Fibroblast of lung (primary cell): ENCODE measurements at places on chromosomes 16 and 17. TPM values are rescaled to one million over a fixed set of nuclear protein-coding genes. Genes with fewer than 3 reads are reported as not detected.

Gene CACNG5
- not detected in 2 replicates for polyA plus RNA-seq

Gene GPR142
- polyA plus RNA-seq = not detected in 2 replicates

Gene BOLA2
- 9.0 and 15.1 TPM in 2 replicates for polyA plus RNA-seq

Gene CFAP52
- 0.07 TPM in 1 of 2 replicates, not detected in the other for polyA plus RNA-seq

Gene SLC35B1
- 56.9 and 68.2 TPM in 2 replicates for polyA plus RNA-seq

Gene SLC35G6
- polyA plus RNA-seq = not detected in 2 replicates

Gene SCNN1G
- not detected in 2 replicates for polyA plus RNA-seq

Gene TBX4
- polyA plus RNA-seq = 84.3 and 93.9 TPM in 2 replicates

Gene ATP2A1
- polyA plus RNA-seq = 0.15 and 0.22 TPM in 2 replicates

Gene DNAI2
- polyA plus RNA-seq = not detected in 2 replicates

Gene PDE6G
- 0.64 and 0.75 TPM in 2 replicates for polyA plus RNA-seq

Gene SP2
- polyA plus RNA-seq = 2.6 and 5.3 TPM in 2 replicates

Gene LONP2
- 38.4 and 44.0 TPM in 2 replicates for polyA plus RNA-seq

Gene SOX8
- 0.03 TPM in 1 of 2 replicates, not detected in the other for polyA plus RNA-seq

Gene C16orf87
- polyA plus RNA-seq = 11.4 and 11.6 TPM in 2 replicates

Gene JPH3
- 0.01 TPM in 1 of 2 replicates, not detected in the other for polyA plus RNA-seq

Gene SRCIN1
- not detected in 2 replicates for polyA plus RNA-seq

Gene PER1
- 2.5 and 4.1 TPM in 2 replicates for polyA plus RNA-seq

Gene RAB26
- polyA plus RNA-seq = 0.43 and 1.3 TPM in 2 replicates
